Adipocyte (in vitro differentiated cells): ENCODE measurements at places on chromosomes 3 and 15.

DNA sequence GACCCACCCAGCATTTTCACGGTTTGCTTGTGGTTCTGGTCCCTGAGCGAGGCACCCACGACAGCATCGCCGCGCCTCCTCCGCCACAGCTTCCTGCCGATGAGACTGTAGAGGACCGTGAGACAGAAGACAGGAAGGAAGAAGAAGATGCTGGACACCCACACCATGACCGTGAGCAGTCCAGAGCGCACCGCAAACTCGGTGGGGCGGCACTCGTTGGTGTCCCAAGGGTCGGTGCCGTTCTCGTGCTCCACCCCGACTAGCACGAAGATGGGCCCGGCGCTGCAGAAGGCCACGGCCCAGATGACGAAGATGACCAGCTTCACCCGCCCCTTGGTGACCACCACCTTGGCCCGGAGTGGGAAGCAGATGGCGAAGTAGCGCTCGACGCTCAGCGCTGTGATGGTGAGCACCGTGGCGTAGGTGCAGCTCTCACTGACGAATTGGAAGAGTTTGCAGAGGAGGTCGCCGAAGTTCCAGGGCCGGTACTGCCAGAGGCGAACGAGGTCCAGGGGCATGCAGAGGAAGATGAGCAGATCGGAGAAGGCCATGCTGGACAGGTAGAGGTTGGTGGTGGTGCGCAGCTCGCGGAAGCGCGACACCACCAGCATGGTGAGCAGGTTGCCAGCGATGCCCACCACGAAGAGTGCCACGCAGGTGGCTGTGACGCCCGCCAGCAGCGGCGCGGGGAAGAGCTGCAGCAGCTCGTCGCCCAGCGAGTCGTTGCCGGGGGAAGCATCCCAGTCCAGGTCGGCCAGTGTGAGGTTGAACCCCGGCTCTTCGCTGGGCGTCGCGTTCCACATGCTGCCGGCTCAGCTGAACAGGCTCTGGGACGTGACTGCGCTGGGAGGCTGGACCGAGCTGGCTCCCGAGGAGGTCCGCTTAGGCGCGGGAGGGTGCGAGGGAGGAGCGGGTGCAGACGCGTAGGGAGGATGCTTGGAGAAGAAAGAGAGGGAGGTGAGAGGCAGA lies at the start of gene GHSR:
Gene GHSR (minus strand): TSS at position 846 of the 969 bp plus-strand sequence. CDS start 43 bp downstream, at position 803.
- no peak for DNase-seq

DNA sequence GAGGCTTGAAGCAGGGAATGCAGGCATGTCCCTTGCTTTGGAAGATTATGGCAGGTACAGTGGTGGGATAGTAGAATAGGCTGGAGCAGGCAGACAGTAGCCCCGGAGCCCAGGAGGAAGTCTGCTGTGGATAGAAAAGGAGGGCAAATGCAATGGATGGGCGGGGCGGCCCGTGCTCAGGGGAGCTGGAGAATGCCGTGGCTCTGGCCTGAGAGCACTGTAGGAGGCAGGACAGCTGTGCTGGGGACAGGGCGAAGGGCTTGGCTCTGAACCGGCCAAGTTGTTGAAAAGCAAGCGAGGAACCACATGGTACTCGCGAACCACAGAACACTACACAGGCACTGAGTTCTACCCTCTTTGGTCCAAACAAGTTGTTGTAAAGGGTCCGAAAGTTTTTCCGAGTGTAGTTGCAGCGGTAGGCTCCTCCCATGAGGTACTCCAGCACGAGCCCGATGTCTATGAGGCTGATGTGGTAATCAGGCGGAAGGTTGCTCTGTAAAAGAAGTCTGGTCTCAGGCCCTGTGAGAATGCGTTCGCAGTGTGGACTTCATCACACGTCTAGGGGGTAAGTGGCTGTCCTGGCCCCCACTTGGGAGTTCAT lies 54.7 kb downstream of the TRPM1 start:
- DNase-seq: no peak

DNA sequence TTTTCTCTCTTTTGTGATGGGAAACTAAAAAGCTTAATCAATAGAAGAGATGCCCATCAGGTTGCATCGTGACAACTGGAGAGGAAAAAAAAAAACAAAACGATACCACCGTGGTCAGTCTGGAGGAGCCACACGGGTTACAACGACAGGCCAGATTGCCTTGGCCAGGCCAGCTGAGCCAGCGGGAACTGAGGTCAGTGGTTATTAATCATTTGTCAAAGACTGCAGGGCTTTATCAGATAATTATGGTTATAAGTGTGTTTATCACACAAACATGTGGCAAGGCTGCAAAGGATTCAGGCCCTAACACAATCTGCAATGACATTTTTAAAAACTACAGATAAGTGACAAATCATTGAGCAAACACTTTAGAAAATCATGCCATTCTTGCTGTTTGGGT lies 135.0 kb upstream of the FAM3D start:
- no peak for DNase-seq

DNA sequence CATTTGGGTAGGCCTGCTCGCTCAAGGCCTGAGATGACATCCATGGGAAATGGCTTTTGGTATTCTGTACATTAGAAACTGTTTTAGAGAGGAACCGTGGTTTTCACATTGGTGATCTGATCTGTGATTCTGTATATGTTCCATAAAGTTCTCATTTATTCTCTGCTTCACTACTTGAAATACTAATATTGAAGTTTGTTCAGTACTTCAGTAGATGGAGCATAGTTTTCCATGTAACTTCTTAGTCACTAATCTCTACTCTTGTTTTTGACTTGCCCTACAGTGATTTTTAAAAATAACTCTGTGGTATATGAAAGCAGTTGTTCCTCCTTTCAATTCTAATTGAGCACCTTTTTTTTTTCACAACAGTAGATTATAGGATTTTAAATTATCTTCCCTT lies 66.5 kb downstream of the MBNL1 start:
- DNase-seq: no peak

DNA sequence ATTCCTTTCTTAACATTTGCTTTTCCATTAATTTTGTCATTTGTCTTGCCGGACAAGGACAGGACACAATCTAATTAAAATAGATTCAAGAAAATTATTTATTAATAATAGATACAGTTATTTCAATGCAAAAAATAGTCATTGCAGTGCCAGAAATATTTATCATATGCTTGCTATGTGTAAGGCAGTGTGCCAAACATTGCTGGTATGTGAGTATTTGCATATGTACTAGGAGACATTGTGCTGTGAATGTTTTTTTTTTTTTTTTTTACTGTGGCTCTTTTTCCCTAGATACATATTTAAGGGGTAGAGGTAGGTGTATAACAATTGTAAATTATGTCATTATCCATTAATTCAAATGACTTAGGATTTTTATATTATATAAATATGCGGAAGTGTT lies 23.3 kb downstream of the SPRED1 start:
- peak; percentile 58 for DNase-seq

- no peak for DNase-seq
Measured at GRCh38 chr3:196378146-196378841, 40.1 kb upstream of the TM4SF19 start.

DNA sequence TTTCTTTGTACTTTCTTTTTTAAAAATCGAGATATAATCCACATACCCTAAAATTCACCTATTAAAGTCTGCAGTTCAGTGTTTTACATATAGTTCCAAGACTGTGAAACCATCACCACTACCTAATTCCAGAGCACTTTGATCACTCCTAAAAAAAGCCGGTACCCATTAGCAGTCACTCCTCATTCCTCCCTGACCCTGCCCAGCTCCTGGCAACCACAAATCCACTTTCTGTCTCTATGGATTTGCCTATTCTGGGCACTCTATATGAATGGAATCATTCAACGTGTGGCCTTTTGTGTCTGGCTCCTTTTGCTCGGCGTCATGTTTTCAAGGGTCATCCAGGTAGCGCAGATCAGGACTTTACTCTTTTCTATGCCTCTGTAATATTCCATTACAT lies 17.3 kb downstream of the TRPM1 start:
- DNase-seq: no peak

DNA sequence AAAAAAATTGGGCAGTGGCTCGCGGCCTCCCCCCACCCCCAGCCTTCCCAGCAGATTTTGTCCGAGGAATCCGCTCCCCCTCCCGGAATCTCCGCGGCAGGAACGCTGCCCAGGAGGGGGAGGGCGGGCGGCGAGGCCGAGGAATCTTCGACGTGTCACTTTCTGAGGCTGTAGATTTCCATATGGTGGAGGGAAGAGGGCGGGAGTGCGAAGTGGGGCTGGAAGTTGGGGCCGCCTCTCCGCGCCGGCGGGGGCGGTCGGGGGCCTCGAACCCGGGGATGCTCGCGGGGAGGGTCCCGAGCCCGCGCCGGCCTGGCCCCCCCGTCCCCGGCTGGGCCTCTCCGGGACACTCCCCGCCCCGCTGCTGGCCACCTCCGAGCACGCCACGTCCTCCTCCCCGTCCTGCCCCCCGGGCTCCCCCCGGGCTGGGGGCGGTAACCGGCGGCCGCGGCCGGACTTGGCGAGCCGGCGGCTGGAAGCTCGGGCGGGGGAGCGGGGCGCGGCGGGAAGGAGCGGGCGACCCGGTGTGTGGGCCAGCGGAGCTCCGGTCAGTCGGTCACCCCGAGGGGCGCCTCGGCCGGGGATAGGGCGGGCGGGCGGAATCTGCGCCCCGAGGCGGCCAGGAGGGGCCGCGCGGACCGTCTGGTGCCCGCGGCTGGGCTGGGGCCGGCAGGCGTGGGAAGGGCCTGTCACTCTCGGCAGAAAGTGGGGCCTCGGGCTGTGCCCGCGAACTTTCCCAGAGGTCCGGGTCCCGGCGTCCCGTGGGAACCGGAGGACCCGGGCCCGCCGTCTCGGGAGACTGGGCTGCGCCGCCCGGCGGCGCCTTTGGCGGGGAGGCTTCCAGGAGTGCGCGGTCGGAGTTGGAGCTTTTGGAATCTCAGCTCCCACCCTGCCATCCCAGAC lies 951 bp downstream of the FNDC3B start:
- DNase-seq: peak; percentile 93

- no peak for DNase-seq
Measured at GRCh38 chr15:43527016-43527801, 9.8 kb downstream of the MAP1A start.

GRCh38 chr15:94225616-94226015 lies 5.7 kb upstream of the MCTP2 start:
- peak; percentile 64 for DNase-seq

DNA sequence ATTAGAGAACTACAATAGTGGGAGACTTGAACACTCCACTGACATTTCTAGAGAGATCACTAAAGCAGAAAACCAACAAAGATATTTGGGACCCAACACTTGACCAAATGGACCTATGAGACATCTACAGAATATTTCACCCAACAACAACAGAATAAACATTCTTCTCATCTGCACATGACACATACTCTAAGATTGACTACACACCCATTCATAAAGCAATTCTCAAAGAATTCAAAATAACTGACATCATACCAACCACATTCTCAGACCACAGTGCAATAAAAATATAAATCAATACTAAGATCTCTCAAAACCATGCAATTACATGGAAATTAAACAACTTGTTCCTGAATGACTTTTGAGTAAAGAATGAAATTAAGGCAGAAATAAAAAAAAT lies 473.7 kb downstream of the LPP start:
- DNase-seq: peak; percentile 70

DNA sequence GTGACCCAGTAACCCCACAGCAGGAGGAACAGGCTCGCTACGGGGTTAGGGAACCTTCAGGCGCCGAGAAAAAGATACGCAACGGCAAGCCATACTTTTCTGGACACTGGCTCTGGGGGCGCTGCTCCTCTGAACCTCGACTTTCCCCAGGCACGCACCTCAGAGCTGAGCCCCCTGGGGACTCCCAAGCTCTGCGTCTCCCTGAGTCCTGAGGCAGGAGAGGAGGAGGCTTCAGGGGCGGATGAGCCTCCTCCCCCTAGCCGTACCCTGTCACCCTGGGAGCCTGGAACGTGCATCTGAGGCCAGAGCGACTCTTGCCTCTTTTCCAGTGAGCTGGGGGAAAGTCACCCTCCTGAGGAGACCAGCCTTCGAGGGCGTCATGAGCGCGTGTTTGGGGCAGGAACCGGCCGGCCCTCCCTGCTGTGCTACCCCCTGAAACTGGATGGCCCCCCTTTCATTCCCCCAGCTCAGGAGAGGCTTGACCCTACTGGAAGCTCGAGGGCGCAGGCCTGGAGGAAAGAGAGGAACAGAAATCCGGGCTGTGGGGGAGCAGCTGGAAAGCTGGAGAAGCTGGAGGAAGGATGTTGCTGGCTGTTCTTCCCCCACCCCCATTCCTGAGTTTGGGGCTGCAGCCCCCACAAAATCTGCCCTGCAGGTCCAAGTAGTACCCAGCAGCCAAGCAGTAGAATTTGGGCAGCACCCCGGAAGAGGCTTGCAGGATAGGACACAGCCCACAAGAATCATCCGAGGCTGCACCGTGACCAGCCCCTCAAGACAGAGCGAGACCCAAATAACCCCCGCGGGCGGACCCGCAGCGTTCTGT lies 25.1 kb upstream of the POLG start:
- DNase-seq: no peak

DNA sequence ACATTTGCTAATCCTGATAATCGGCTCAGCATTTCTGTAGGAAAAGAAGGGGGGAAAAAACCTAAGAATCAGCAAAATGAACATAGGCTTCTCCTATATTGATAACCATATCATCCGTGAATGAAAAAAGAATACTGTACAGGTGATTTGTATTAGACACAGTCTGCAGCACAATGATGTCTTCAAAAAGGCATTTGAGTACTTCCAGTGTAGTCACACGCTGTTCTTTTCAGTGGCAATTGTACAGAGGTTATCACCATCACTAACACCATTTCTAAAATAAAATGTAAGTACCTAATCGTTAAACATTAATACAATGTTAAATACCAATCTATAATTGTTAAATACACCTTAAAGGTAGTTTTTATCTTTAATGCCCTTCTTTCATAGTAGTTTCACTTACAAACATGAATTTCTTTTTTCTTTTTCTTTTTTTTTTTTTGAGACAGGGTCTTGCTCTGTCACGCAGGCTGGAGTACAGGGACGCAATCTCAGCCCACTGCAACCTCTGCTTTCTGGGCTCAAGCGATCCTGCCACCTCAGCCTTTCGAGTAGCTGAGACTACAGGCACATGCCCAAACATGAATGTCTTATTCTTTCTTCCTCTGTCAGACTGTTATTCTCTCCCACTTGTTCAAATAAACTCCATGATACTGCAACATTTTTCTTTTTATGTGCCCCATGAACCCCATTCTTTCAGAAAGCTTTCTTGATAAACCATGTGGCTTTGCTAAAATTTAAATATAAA lies 18.4 kb downstream of the GOLGB1 start:
- no peak for DNase-seq

DNA sequence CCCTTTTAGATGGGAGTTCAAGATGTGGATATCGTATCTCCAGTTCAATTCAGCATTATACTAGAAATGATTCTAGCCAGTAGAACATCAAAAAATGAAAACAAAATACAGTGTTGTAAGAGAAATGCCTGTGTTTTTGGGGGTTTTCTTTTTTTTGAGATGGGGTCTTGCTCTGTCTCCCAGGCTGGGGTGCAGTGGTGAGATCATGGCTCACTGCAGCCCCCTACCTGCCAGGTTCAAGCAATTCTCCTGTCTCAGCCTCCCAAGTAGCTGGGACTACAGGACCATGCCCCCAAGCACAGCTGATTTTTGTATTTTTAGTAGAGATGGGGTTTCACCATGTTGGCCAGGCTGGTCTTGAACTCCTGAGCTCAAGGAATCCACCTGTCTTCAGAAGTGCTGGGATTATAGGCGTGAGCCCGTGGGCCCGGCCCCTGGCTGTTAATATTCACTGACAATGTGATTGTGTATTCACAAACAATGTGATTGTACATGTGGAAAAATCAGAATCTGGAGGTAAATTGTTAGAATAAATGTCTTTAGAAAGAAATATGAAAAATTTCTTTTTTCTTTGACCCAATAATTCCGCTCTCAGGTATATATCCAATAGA lies 59.0 kb downstream of the ARIH1 start:
- DNase-seq: no peak
